ENCODE measurements at places on chromosomes 2 and 18. TPM values are rescaled to one million over a fixed set of nuclear protein-coding genes. Genes with fewer than 3 reads are reported as not detected.
A peak's percentile ranks its signal among the peaks of the same experiment; 100 is the strongest.

DNA sequence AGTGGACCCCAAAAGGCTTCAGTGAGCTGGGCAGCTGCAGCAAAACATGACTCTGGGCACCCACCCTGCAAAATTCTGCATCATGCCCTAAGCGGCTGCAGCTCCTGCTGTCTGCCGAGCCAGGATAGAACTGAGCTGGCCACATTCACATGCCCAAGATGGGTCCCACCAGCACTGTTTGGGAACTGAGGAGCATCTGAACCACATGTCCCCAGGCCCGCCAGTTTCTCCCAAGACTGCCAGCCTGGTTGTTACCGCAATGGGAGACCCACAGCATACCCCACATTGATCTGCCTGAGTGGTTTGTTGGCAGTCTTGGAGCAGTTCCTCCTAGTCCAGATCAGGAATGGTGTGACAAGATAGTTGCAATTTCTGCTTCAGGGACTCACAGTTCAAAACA, 946.8 kb downstream of the CPS1 start:
- DNase-seq = no peak

- DNase-seq = no peak
Measured at GRCh38 chr2:30631051-30631671, 176.1 kb downstream of the CAPN13 start.

GRCh38 chr2:28358668-28359201, 33.9 kb upstream of the FOSL2 start:
- no peak for DNase-seq

- peak; percentile 36 for DNase-seq
Measured at GRCh38 chr2:102116630-102117471, 25.7 kb upstream of the IL1R1 start.

GRCh38 chr2:127313406-127313805, 19.5 kb upstream of the ERCC3 start:
- peak; percentile 30 for DNase-seq

DNA sequence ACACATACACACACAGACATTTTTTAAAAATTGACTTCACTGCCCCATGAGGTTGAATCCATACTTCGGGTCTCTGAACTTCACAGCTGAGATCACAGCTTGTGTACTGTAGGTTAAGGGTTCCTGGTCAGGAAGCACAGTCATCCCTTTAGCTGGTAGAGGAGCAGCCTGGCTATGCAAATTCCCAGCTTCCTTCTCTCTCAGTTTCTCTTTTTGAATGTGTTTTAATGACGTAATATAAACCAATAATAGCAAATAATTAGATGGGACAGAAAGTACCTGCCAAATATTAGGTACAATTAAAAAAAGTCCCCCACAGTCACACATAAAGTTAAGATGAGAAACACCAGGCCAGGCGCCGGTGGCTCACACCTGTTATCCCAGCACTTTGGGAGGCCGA, 178.7 kb downstream of the ZNF385B start:
- DNase-seq = no peak

DNA sequence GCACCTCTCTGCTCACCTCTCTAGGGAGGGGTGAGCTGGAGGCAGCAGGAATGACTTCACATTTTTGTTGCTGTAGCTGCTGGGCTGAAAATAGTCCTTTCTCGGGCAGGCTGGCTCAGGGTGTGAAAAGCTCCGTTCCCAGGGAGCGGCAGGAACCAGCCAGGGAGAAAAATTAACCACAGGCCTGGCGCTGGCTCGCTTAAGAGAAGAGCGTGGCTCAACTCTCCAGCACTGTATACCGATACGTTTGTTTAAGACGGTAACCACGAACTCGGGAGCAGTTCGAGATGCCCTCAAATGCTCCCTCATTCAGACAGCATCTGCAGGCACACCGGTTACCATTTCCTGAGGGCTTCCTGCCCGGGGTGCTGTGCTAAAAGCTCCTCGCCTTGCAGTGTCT, 129.6 kb downstream of the CELF4 start:
- DNase-seq = no peak

- DNase-seq = no peak
Measured at GRCh38 chr18:61618816-61619215, 274.0 kb downstream of the RNF152 start.

GRCh38 chr18:63022429-63023022, 297.0 kb downstream of the BCL2 start:
- DNase-seq = no peak

DNA sequence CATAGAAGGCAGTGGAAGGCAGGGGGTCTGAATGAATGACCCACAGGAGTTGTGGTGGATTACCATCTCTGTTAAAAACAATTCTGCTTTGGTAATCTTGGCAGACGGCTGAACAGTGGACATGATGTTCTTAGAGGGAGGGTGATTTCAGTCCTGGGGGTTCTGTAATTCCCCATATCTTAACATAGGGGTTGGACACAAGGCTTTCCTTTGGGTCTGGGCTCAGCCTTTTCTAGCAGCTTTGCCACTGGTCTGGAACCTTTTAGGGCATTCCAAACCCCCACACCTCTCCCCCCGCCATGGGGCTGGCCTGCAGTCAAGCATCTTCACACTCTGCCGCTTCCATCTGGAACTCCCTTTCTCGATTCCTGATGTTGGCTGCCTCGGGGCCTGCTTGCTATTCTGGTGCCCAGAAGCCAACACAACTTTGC, 50.3 kb downstream of the RPL37A start:
- no peak for DNase-seq

DNA sequence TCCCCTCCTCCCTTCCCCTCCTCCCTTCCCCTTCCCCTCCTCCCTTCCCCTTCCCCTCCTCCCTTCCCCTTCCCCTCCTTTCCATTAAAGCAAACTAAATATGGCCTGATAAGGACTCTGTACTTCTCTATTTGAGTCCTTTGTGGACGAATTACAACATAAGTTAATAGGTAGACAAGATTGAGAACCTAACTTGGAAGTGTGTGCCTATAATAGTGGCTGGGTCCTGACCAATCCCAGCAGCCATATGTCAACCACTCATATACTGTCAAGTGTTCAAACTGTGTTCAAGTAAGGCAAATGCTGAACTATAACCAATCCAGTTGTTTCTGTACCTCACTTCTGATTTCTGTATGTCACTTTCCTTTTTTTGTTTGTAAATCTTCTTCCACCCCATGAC, 97.1 kb upstream of the RBMS1 start:
- DNase-seq = no peak

DNA sequence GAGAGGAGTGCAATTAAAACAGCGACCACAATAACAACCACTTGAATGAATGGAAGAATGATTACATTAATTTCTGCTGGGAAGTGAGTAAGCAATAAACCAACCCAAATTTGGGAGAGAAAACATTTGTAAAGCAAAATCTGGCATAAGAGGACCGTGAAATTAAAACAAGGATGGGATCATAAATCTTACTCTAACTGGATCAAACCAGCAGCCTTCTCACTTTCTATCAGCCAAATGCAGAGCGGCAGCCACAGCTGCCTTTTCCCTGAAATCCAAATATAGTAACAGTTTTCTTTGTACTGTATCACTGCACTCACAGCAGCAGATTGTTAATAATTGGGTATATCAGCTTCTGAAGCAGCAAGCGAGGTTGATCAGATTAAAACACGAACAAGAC, 245.2 kb upstream of the REG3G start:
- DNase-seq = no peak

- no peak for DNase-seq
Measured at GRCh38 chr2:28745225-28745624, 6.4 kb upstream of the PPP1CB start.

DNA sequence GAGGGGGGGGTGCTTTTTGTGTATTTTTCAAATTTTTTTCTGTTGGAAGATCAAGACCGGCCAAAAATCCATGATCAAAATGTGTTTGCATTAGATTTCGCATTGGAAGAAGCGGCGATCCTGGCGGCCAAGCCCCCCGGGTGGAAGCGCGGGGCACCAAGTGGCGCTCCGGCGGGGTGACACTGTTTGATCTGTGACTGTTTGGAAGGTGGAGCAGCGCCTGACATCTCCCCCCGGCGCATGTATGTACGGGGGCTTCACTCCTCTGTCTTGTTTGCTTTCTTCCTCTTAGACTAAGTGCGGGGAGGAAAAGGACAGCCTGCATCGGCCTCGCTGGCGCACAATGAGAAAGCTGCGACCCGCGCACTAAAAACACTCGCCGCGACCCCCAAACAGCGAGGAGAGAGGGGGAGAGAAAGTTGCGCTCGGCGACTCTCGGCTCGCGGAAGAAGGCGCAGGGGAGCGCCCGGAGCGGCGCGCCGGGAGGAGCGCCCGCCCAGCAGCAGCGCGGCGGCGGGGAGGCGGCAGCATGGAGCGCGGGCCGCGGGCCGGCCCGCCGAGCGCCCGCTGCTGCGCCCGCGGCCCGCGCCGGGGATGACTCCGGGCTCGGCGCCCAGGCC, 515 bp downstream of the TSHZ1 start:
- DNase-seq = no peak

GRCh38 chr18:9947248-9947647, 33.4 kb downstream of the VAPA start:
- peak; percentile 91 for DNase-seq

GRCh38 chr2:236546561-236547002, 23.0 kb upstream of the ACKR3 start:
- DNase-seq = no peak

DNA sequence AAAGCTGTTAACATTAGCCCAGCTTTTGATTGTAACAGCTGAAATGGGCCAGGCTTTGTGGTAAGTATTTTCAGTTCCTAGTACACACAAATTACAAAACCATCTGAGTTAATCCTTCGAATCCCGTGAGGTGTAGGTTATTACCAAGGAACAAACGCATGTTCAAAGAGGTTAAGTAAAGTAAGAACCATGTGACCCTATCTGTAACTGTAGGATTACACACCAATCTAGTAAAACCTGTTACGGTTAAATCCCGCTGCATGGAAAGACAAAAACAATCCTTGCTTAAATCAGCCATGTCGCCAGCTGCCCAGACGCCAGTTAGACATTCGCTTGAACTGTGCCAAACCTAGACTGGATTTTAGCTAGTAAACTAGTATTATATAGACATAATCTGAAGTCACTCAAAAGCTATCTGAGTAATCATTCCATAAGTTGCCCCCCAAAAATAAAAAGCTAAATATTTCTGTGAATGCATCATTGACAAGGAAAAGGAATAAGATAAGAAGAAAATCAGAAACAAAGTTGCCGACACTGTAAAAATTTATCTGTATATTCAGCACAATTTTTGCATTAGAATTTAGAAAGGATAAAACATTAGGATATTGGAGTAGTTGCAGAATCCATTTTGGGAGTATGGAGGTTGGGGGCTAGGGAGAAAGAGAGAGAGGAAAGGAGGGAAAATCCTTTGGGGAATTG, 638.0 kb downstream of the CNTNAP5 start:
- no peak for DNase-seq

DNA sequence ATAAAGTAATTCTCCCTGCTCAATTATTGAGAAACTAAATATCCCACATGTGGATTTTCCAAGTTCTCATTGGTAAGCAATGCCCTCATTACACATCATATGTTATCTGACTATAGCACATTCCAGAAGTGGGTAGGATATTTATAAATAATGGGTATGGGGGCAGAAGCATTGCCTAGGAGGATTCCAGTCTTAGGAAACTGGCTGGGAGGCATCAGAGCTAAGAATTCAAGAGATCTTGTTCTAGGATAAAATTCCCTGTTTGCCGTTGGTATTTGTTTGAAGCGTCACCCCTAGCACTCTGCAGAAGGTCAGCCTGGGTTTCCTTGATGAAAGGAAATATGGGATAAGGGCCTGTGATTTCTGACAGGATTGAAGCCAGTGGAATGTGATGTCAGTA, 20.1 kb downstream of the SIX2 start:
- no peak for DNase-seq

DNA sequence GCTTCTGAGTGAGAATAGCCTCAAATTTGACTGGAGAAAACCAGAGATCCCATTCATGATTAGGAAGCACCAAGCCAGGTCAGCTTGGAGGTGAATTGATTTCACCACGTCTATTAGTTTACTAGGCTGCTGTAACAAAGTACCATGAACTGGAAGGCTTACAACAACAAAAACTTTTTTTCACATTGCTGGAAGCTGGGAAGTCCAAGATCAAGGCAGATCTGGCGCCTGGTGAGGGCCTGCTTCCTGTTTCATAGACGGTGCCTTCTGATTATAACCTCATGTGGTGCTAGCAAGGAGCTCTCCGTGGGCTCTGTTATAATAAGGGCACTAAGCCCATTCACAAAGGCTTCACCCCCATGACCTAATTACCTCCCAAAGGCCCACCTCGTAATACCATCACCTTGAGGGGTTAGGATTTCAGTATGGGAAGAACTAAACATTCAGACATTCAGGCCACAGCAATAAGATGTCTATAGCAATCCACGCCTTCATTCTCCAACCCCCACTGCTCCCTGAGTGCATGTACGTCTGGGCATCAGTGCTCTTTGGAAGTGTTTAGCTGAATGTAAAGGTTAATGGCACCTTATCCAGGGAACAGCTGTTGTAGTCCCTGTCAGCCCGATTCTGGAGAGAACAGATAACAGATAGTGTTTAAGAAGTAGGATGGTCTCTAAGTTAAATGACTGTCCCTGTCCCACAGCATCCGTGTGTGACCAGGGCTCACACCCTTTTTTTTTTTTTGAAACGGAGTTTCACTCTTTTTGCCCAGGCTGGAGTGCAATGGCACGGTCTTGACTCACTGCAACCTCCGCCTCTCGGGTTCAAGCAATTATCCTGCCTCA, 89.2 kb downstream of the SOCS6 start:
- no peak for DNase-seq

DNA sequence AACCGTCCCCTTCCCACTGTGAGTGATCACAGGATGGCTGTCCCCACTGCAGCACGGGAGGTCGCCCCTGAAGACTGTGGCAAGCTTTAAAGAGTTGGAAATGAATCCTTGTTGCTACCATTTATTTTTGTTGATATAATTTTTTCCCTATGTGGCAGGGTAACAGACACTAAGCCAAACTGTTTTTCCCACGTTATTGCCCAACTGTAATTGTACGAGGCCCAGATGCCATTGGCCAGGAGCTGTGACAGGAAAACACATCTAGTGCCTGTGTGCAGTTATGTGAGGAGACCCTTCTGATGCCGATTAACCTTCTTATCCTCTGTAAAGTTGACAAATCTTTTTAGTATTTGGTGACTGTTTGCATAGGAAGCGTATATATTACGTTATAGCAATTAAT, 44.2 kb downstream of the MRPS9 start:
- DNase-seq = no peak

GRCh38 chr18:36613810-36614209, 215.0 kb downstream of the TPGS2 start:
- DNase-seq = no peak

ZNF521 gene
- total RNA-seq = not detected

TMEM17 gene
- total RNA-seq = 1.1 TPM

FSIP2 gene
- 0.26 TPM for total RNA-seq

GCA gene
- total RNA-seq = 8.7 TPM

GLI2 gene
- total RNA-seq = 0.26 TPM

ICOS gene
- not detected for total RNA-seq

ITSN2 gene
- total RNA-seq = 32.4 TPM

CD207 gene
- not detected for total RNA-seq

TEX44 gene
- not detected for total RNA-seq

SPR gene
- total RNA-seq = 12.2 TPM

MALT1 gene
- 64.6 TPM for total RNA-seq

GPR39 gene
- 7.1 TPM for total RNA-seq

FAP gene
- 0.26 TPM for total RNA-seq

SFT2D3 gene
- total RNA-seq = 3.2 TPM

Data from bronchial epithelial cell (primary cell).